ENCODE measurements at places on chromosomes 7 and 10.

- no peak for DNase-seq
Measured at GRCh38 chr7:19305698-19306097, 160.5 kb upstream of the FERD3L start.

- no peak for DNase-seq
Measured at GRCh38 chr10:78953113-78953798, 115.5 kb upstream of the ZMIZ1 start.

GRCh38 chr7:40525764-40526163 is 391.0 kb downstream of the SUGCT start:
- no peak for DNase-seq

GRCh38 chr10:44818701-44819127 is 92.4 kb upstream of the TMEM72 start:
- no peak for DNase-seq

DNA sequence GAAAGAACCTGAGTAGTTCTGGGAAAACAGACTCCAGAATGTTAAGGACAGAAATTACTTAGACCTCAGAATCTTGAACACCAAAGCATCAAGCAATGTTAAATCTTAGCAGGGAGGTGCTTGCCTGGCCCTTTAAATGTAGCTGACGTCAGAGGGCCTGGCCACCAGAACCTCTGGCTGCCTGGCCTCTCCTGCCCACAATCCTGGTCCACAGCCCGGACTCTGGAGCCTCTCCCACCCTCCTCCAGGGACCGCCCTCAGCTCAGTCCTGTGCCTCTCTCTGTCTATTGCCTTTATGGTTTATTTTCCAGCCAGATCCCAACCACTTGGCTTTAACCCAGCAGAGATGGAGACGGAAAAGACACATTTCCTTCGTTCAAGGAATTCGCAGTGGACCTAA is 42.2 kb upstream of the EGR2 start:
- DNase-seq = no peak

Measured in T-helper 2 cell (primary cell).